Right forelimb (tissue), 1 donor: ENCODE measurements at places on chromosomes 4 and X.

DNA sequence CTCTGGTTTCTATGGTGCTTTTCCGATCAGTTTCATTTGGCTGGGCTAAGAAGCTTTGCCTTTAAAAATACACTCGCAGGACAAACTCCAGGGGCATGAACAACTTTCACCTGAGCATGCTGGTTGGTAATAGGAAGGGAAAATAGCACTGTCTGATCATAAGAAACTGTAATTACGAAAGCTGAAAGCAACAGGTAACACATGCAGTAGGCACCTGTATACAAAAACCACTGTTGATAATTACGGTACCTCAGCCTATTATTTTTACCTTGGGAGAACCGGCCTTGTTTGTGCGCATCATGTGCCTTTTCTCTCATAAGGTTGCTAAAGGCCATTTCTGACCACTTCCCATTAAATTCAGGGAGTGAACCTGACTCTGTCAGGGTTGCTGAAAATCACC is 45.7 kb downstream of the RTL9 start:
- no peak for DNase-seq

DNA sequence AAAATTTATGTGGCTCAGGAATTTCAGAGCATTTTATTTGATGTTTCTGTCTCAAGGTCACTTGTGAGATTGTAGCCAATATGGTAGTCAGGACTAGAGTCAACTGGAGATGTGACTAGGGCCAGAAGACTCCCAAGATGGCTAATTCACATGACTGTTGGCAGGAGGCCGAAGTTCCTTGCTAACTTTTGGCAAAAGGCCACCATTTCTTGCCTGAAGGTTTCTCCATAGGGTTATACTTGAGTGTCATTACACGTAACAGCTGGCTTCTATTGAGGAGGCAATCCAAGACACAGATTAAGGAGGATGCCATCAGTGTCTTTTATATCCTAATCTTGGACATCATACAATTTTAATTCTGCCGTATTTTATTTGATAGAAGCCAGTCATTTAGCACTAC is 162.3 kb upstream of the MAOA start:
- no peak for DNase-seq

DNA sequence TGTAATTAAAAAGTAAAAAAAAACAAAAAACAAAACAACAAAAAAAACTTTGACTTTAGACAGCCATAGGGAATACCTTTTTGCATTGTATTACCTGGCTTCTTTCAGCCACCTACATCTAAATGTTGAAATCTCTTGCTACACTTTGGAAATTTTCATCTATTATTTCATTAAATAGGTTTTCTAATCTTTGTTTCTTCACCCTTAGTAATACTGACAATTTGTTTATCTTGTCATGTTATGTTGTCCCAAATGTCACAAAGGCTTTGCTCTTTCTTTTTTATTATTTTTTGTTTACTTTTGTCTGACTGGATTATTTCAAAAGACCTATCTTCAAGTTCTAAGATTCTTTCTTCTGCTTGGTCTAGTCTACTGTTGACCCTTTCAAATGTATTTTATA is 7.5 kb downstream of the PF4 start:
- no peak for DNase-seq

- DNase-seq, result no peak
Measured at GRCh38 chr4:57614257-57614932, 504.2 kb upstream of the IGFBP7 start.

GRCh38 chrX:101659601-101660063 is at the start of gene ARMCX2:
ARMCX2 (minus strand) TSS chrX:101659850; CDS start chrX:101657588, 2,262 bp downstream.
- peak; percentile 67 for DNase-seq

DNA sequence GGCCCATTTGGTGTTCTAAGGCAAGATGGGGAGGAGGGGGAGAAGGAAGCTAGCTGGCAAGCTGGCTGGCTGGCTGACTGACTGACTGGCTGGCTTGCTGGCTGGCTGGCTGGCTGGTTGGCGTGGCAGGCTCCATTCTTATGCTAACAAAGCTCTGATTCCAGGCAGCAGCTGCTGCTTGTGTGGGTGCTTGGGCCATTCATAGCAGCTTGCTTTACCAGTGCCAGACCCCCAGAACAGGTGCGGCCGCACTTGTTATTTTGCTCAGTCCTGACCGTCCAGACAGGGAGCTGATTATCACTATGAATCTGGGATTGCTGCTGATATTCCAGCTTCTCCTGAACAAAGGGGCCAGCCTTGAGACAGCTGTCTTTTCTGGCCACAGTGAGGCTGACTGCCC is 131.2 kb upstream of the PAK3 start:
- peak; percentile 53 for DNase-seq

- no peak for DNase-seq
Measured at GRCh38 chr4:42397635-42398170, 415 bp downstream of the SHISA3 start.

- DNase-seq, result no peak
Measured at GRCh38 chrX:136210243-136210642, 41.0 kb downstream of the MAP7D3 start.

DNA sequence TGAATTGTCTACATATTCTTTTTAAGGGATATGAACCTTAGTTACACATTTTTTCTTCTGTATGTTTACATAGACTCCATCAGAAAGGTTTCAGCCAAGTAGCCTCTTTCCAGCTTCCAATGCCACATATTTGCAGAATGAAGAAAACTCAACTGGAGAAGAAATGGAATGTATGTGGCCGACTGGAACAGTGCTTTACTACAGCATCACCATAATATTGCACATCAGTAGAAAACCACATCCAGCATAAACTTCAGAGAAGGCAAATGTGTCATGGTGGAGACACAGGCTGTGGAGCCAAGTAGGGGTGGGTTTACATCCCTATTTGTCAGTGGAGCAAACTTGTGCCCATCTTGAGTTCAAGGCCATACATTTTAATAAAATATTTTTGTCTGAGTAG is 204.8 kb upstream of the LDB2 start:
- DNase-seq, result no peak

GRCh38 chr4:181307824-181308223 is 935.4 kb upstream of the TENM3 start:
- DNase-seq, result no peak

DNA sequence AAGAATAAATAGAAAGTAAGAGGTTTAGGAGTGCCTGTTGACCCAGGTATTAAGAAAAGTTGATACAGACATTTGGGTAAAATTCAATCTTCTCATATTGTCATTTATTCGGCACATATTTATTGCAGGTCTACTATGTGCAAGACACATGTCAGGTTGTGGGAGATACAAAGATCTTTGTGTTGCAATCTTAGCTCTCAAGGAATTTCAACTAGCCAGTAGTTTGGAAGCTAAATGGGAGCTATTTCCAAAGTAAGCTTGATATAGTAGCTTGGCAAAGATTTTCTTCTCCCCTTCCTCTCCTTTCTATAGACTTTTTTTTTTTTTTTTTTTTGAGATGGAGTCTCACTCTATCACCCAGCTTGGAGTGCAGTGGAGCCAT is 122.9 kb downstream of the SYNPO2 start:
- no peak for DNase-seq

- no peak for DNase-seq
Measured at GRCh38 chr4:84264652-84265051, 234.4 kb downstream of the NKX6-1 start.

GRCh38 chr4:108060164-108060563 is 70.5 kb downstream of the HADH start:
- no peak for DNase-seq

GRCh38 chrX:101057093-101057714 is 5.3 kb upstream of the TRMT2B start:
- no peak for DNase-seq

- no peak for DNase-seq
Measured at GRCh38 chrX:81489987-81490386, 288.1 kb downstream of the SH3BGRL start.

DNA sequence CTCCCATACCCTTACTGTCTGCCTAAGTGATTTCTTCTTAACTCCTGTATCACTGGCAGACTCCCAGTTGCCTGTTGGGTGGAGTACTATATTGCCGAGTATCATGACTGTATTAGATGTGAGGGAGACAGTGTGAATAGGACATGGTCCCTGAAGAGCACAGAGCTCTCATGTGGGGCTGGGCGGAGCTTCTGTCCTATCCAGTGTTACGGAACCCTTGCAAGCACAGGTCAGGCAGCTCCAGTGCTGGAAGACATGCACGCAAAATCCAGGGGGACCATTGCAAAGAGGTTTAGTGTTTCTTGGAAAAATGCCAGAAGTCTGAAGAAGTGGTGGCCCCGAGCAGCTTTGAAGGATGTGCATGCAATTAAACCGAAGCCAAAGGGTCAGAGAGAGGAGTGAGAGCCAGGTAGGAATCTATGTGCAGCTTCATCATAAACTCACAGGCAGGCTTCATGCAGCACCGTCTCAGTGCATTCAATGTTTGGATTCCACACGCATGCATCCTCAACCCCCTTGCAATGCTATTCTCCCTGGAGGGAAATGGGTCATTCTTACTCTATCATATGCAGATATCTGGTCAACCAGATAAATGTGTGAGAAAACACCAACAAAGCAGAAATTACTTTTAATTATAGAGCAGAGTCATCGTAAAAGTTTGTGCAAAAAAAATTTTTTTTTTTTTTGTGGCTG is 49.7 kb upstream of the DHRSX start:
- no peak for DNase-seq

DNA sequence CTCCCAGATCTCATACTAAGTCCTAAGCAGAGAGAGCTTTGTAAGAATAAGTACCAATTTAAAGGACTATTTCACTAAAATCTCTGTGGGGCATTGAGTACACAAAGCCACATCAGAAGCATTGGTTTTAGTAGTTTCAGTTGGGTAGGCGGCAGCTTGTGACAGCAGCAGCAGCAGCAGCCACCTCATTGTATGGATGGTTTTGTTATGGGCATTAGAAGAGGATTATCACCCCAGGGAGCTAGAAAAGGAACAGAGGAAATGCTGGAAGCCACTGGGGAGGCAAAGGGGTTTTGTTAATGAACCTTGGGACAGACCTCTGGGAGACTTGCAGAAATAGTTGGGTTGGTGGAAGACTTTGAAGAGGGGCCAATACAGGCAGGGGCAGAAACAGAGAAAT is 93.9 kb upstream of the FRMPD3 start:
- DNase-seq, result no peak

GRCh38 chr4:150890246-150890645 is 124.8 kb downstream of the LRBA start:
- no peak for DNase-seq

- no peak for DNase-seq
Measured at GRCh38 chr4:176534566-176534965, 214.8 kb downstream of the SPCS3 start.

GRCh38 chr4:1967512-1968149 is 41.1 kb downstream of the NELFA start:
- DNase-seq, result no peak

- no peak for DNase-seq
Measured at GRCh38 chrX:29496636-29497180, 718.7 kb upstream of the MAGEB2 start.

- DNase-seq, result no peak
Measured at GRCh38 chr4:3329887-3330286, 37.1 kb downstream of the RGS12 start.

GRCh38 chr4:110211007-110211769 is 12.8 kb upstream of the ELOVL6 start:
- DNase-seq, result no peak

- DNase-seq, result no peak
Measured at GRCh38 chr4:147994076-147994475, 262.2 kb downstream of the ARHGAP10 start.

DNA sequence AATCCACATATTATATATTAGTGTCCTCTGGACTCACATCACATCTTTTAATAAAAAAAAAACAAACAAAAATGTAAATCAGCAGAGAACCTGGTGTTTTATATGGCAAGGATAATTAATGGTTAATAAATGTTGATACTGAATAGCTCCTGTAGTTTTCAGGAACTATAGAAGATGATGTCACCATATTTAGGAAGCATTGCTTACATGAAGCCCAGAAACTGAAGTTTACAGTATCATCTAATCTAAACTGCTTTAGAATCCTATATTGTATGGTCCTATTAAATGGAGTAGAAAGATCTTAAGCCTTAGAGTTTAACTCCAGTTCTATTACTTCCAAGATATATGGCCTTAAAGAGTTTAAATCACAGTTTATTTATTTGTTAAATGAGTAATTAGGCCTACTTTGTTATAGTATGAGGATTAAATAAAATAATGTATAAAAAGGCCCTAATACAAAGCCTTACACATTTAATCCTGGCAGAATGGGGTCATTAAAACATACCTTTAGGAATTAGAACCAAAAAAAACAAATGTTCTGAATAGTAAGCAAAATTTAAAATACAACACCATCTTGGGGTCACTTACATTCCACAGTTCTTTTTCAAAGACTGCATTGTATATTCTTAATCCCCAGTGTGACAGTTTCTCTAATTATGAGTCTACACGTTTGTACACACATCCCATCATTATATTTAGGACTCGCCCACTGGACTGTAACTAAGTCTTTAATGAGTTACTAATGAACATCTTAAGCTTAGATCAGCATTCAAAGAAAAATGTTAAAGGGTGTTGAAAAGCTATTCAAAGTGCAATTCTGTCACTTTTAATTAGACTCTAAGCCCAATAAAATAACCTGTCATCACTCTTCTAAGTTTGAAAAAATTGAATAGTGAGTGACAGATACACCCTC is 305.9 kb downstream of the ADGRL3 start:
- no peak for DNase-seq

- DNase-seq, result no peak
Measured at GRCh38 chr4:113623274-113623894, 138.2 kb downstream of the CAMK2D start.

- no peak for DNase-seq
Measured at GRCh38 chr4:40731792-40732245, 17.9 kb upstream of the NSUN7 start.

DNA sequence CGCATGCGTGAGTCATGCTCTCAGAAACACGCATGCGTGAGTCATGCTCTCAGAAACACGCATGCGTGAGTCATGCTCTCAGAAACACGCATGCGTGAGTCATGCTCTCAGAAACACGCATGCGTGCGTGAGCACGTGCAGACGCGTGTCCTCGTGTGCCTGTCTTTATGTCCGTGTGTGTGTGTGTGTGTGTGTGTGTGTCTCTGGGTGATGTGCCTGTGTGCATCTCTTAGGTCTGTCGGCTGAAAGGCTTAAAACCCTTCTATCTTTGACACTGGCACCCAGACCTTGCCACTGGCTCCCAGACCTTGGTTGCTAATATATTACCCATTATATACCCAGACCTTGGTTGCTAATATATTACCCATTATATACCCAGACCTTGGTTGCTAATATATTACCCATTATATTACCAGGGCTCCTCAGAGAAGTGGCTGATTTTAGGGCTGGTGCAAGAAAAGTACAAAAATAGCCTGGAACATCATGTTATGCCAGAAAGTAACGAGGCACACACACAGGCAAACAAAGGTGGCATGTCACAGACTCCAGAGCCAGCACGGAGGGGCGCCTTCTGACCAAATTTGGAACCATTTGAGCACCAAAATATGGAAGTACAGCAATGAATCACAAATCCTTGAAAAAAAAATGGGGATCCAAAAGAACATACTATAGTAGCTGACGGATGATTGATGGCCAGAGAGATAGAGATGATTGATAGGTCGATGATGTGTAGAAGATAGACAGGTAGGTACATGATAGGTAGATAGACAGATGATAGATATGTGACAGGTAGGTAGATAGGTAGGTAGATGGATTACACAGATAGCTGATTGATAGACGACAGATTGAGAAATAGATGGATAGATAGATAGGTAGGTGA is 19.2 kb upstream of the ADRA2C start:
- DNase-seq, result no peak
